ENCODE measurements at places on chromosomes 1 and 21. TPM values are rescaled to one million over a fixed set of nuclear protein-coding genes. Genes with fewer than 3 reads are reported as not detected.

DNA sequence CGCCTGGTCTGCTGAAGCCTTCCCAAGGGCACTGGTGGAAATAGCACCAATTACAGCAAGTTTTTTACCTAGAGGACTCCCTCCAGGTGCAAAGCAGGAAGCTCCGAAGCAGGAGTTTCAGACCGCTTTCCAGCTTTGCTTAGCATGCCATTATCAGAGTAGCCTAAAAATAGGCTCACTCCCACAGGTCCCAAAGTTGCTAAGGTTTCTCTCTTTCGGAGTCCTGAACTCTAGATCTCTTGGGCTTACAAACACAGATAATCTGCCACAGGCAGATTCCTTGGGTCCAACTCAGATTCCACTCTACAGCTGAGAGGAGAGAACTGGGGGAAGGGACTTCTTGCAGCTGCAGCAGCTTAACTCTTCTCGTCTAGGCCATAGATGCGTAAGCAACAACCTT is 22.5 kb downstream of the ZMYND12 start:
- H3K27ac ChIP-seq: no peak overlapping the region
- no peak for DNase-seq
- H3K36me3 ChIP-seq: no peaks in the 10 kb centered on the region
- H3K4me3 ChIP-seq: no peak overlapping the region
- no peaks in the 10 kb centered on the region for H3K27me3 ChIP-seq

- H3K27ac ChIP-seq: no peak overlapping the region
- no peak for DNase-seq
- no peak overlapping the region for H3K4me3 ChIP-seq
- H3K36me3 ChIP-seq: peaks cover 5% of the 10 kb centered on the region
- H3K27me3 ChIP-seq: no peaks in the 10 kb centered on the region
- peaks cover 3% of the 10 kb centered on the region for H3K4me1 ChIP-seq
Measured at GRCh38 chr1:42282867-42283583, 52.0 kb downstream of the FOXJ3 start.

- H3K36me3 ChIP-seq: peaks cover 4% of the 10 kb centered on the region
- H3K4me3 ChIP-seq: peak overlapping the region; percentile 74
- DNase-seq: peak; percentile 83
- H3K27ac ChIP-seq: peak overlapping the region; percentile 83
- no peaks in the 10 kb centered on the region for H3K27me3 ChIP-seq
- peaks cover 60% of the 10 kb centered on the region for H3K4me1 ChIP-seq
Measured at GRCh38 chr1:111471012-111471411, 2.8 kb upstream of the C1orf162 start.

DNA sequence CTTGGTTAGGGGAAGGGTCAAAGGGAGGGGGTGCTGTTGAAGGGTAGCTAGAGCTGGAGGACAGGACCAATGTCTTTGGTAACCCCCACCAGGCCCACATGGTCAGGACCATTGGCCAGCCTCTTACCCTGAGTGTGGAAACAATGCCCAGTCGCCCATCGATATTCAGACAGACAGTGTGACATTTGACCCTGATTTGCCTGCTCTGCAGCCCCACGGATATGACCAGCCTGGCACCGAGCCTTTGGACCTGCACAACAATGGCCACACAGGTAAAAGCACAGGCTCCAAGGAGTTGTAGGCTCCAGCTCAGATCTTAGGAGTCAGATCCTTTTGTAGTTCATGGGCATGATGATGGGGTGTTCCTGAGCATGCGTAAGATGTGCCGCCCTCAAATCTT is 3.8 kb downstream of the CA14 start:
- H3K4me3 ChIP-seq: no peak overlapping the region
- no peak overlapping the region for H3K27ac ChIP-seq
- DNase-seq: no peak
- peaks cover 3% of the 10 kb centered on the region for H3K4me1 ChIP-seq
- H3K36me3 ChIP-seq: peaks cover 22% of the 10 kb centered on the region

DNA sequence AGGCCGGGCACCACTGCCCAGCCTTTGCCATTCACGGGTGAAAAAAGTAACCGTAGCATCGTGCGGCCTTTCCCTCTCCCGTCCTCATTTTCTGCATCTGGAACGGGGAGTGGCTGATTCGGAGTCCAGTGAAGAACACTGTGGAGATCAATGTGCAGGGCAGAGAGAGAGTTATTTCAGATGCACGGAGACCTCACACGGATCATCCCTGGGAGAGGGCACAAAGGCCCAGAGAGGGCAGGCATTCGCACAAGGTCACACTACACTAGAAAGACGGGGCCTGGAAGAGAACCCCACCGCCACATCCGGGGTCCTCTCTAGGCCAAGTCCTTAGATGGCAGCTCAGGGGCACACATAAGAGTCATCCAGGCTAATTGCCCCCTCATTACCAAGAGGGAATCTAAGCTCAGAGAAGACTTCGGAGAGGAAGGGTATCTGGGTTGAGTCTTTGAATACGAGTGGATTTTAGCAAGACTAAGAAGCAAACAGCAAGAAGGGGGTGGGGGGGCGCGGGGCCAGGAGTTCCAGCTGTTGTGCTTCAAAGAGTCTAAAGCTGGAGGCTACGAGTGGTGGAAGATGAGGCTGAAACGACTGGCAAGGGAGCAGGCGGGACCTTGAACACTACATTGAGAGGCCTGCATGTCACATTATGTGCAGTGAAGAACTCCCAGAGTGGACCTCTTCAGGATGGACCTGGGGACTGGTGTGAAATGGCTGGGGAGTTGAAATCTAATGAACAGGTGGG is 857 bp downstream of the GPX7 start:
- no peaks in the 10 kb centered on the region for H3K27me3 ChIP-seq
- H3K4me3 ChIP-seq: peak overlapping the region; percentile 73
- peak overlapping the region; percentile 72 for H3K27ac ChIP-seq
- peak; percentile 19 for DNase-seq
- peaks cover 4% of the 10 kb centered on the region for H3K36me3 ChIP-seq
- H3K4me1 ChIP-seq: peaks cover 37% of the 10 kb centered on the region

The PERM1 gene
- not detected for total RNA-seq

The PGLYRP3 gene
- not detected for total RNA-seq

Measured in CD4-positive, CD25-positive, alpha-beta regulatory T cell (primary cell).